Activated T-helper 17 cell treated with anti-CD3 and anti-CD28 coated beads, Interleukin-2, amount 50 U/mL, for 72 hours (primary cell): ENCODE measurements at places on chromosomes 5 and 9. TPM values are rescaled to one million over a fixed set of nuclear protein-coding genes. Genes with fewer than 3 reads are reported as not detected.

CKMT2 gene
- total RNA-seq = not detected

INSL4 gene
- not detected for total RNA-seq

ZBED3 gene
- 0.04 TPM for total RNA-seq

ZNF454 gene
- total RNA-seq = not detected

STK32A gene
- not detected for total RNA-seq

ARAP3 gene
- total RNA-seq = 7.1 TPM

ENHO gene
- not detected for total RNA-seq

TMEFF1 gene
- total RNA-seq = 0.37 TPM

HTR4 gene
- not detected for total RNA-seq

TRIO gene
- total RNA-seq = 13.6 TPM

IFNA5 gene
- total RNA-seq = not detected

ZNF346 gene
- 18.5 TPM for total RNA-seq

AGXT2 gene
- not detected for total RNA-seq

NR5A1 gene
- not detected for total RNA-seq

TERT gene
- total RNA-seq = 9.1 TPM

SETD9 gene
- 14.5 TPM for total RNA-seq

RMI1 gene
- total RNA-seq = 17.6 TPM

OGN gene
- not detected for total RNA-seq

TAF11L3 gene
- not detected for total RNA-seq

FTMT gene
- total RNA-seq = not detected

AK8 gene
- total RNA-seq = not detected

CATSPER3 gene
- 0.82 TPM for total RNA-seq

SLC1A3 gene
- total RNA-seq = 0.26 TPM

PCDHGA2 gene
- total RNA-seq = not detected

PCDH12 gene
- 4.3 TPM for total RNA-seq

C9orf152 gene
- not detected for total RNA-seq

FBP1 gene
- 0.85 TPM for total RNA-seq

CDH9 gene
- total RNA-seq = not detected

CSF1R gene
- 2.8 TPM for total RNA-seq

FBXO10 gene
- 3.6 TPM for total RNA-seq
